Fibroblast of lung (primary cell): ENCODE measurements at places on chromosomes 13 and 19.

DNA sequence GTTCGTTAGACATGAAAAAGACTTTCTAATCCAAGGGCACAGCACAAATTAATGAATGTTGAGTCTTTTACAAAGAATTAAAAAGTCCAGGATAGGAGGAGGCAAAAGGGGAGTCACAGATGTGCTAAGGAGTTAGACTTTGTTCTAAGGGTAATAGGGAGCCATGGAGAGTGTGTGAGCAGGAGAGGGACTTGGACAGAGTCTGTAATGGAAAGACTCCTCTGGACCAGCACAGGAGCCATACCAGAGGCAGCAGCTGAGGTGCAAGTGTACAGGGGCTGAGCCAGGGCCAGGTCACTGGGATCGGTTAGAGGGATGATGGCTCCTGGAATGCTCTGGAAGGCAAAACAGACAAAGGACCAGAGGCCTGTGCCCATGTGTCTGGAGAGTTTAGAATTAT, 10.5 kb downstream of the GTPBP3 start:
- DNase-seq: no peak

GRCh38 chr13:46129955-46130618, 25.3 kb upstream of the CPB2 start:
- DNase-seq: no peak

GRCh38 chr13:75685239-75685697, 49.1 kb downstream of the LMO7 start:
- DNase-seq: peak; percentile 81

- no peak for DNase-seq
Observed at GRCh38 chr13:107582171-107582570, 633.2 kb downstream of the LIG4 start.

GRCh38 chr13:20193162-20193906, 596 bp upstream of the GJB2 start:
- no peak for DNase-seq

- DNase-seq: no peak
Observed at GRCh38 chr13:37576601-37577000, 22.0 kb downstream of the POSTN start.

GRCh38 chr13:66069570-66069969, 1160.6 kb downstream of the PCDH9 start:
- peak; percentile 69 for DNase-seq

DNA sequence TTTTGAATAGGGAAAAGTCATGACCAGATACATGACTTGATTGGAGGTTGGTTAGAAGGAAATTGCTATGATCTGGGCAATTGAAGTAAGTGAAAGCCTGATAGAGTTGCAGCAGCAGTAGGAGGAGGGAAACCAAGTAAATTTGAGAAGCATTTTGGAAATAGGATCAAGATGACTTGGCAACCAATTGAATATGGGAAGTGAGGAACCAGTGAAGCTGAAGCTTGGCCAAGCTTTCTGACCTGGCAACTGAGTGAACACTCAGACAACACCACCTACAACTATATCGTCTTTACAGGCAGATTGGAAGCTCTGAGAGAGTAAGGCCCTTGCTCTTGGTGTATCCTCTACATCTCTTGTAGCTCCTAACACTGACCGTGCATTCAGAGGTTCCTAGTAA, 16.2 kb upstream of the KATNAL1 start:
- no peak for DNase-seq

- DNase-seq: peak; percentile 41
Observed at GRCh38 chr19:10431943-10432735, 11.8 kb downstream of the PDE4A start.

DNA sequence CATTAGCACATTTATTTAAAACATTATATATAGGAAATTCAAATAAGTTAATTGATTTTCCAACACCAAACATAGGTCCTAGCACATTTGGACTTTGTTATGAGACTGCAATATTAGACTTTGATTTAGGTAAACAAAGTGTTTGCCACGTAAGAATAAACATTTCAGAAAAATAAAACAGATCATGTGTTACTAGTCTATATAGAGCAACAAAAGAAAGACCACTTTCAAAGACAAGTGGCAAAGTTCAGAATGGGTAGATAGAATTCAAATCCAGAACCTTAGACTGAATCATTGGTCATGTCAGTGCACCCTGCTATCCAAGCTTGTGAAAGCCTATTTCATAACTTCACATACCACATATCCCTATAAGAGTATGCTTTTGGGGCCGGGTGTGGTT, 66.7 kb upstream of the PRR20A start:
- no peak for DNase-seq

GRCh38 chr13:36612230-36612629, 61.6 kb upstream of the SERTM1 start:
- no peak for DNase-seq

DNA sequence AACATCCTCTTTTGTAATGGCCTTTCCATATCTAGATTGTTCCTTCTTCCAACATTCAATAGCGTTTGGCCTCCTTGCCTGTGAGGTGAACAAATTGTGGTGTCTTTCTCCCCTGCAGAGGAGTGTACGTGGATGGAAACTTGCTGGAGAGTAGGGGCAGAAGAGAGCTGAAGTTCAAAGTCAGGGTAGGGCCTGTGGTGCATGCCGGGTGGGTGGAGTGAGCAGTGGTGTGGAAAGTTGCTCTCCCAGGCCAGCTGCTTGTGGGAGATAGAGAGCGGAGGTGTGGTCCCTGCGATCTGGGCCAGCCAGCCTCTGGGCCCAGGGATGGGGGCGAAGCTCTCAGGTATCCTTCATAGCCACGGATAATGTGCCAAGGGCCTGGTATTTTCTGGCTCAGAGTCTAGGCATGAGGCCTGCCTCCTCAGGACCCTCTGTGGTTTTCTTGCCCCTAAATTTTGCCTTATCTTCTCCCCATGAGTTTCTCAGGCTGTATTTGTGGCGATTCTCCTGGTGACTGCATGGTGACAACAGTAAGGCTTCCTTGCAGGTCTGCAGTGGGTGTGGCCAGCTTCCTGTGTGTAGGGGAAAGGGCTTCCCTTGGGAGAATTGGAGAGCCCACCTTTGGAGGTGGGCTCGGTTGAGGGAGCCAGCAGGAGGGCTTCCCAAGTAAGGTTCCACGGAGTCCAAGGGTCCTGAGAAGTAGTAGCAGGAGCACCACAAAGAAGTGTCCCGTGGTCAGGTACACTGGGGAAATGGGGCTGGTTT, 6.7 kb downstream of the RGCC start:
- no peak for DNase-seq

- peak; percentile 46 for DNase-seq
Observed at GRCh38 chr13:111216166-111216960, 101.3 kb downstream of the ARHGEF7 start.

GRCh38 chr19:12783849-12784393, 7.4 kb upstream of the JUNB start:
- no peak for DNase-seq

- no peak for DNase-seq
Observed at GRCh38 chr19:49128545-49129237, 9.3 kb downstream of the PPFIA3 start.

GRCh38 chr19:3945838-3946237, 13.0 kb downstream of the NMRK2 start:
- DNase-seq: no peak

- no peak for DNase-seq
Observed at GRCh38 chr19:13066933-13067807, 35.5 kb downstream of the LYL1 start.

GRCh38 chr13:110580800-110581199, 19.3 kb upstream of the RAB20 start:
- no peak for DNase-seq

GRCh38 chr19:18093439-18094161, 4.0 kb upstream of the MAST3 start:
- peak; percentile 28 for DNase-seq

GRCh38 chr13:53104136-53104535, 75.5 kb downstream of the OLFM4 start:
- no peak for DNase-seq

DNA sequence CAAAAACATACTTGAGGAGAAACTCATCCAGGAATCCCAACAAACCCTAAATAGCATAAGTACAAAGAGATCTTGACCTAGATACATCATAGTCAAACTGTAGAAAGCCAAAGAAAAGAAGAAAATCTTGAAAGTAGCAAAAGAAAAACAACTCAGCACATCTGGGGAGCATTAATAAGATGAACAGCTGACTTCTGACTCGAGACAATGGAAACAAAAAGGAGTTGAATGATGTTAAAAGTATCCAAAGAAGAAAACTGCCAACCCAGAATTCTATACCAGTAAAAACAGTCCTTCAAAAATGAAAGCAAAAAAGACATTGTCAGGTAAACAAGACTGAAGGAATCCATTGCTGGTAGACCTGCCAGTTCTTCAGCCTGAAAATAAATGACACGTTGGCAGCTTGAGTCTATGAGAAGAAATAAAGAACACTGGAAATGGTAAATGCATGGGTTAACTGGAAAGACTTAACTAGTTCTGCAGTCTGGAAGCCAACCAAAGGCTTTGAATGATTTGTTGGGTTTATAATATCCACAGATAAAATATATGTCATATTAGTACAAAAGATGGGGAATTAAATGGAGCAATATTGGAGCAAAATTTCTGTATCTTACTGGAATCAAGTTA, 46.8 kb downstream of the TSSK6 start:
- DNase-seq: peak; percentile 49

DNA sequence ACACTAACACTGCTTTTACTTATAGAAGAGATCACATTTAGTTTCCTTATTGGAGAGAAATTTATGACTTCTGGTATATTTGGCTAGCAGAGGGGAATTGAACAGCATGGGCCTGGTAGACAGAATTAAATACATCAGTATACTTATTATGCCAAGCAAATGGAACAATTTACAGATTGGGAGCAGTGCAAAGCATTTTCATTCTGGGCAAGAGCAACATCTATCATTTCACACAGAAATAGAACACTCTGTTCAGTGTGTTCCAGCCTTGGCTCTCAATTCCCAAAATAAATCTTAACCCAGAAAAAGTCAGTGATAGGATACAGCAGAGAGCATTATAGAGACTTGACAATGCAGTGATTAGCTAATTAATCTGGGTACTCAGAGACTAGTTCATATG, 604.0 kb upstream of the SLITRK6 start:
- DNase-seq: no peak

DNA sequence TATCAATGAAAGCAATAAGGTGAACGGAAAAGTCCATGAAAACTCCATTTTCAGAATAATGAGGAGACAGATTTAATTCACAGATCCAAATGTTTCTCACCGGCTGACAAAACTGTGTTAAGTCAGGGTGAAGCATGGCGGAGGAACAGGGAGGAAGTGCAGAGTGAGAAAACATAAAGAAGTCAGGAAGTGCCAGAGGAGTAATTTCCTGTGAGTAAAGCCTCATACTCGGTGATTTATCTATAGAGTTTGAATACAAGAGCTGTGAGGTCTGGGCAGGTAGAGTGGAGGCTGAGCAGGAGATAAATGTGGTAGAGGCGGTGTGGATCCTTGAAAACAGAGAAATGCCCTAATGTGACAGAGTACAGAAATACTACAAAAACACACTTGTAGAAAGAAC, 11.4 kb downstream of the CARD8 start:
- DNase-seq: no peak

DNA sequence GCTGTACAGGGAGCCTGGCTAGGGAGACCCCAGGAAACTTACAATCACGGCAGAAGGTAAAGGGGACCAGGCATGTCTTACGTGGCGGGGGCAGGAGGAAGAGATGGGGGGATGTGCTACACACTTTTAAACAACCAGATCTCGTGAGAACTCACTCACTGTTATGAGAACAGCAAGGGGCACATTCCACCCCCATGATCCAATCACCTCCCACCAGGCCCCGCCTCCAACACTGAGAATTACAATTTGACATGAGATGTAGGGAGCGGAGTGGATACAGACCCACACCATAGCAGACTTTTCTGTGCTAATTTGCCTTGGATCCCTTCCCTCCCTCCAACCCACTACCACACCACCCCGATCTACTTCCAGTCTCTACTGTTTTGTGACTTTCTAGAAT, 106.7 kb upstream of the PEG3 start:
- DNase-seq: no peak

DNA sequence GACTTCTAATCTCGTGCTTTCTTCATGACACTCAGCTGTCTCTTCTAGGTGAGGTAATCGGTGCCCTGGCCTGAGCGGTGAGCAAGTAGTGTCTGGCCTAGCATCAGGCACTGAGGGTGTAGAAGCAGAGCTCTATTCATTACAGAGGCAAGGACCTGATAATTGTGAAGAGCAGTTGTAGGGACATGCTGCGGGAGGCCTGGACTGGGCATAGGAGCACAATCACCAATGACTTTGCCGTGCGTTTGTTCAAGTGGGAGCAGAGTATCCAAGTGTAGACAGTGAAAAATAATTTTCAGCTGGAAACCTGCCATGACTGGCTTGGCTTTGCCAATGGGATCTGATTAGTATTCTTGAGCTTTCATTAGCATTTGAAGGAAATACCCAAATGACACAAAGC, 32.1 kb upstream of the DCLK1 start:
- DNase-seq: peak; percentile 34

DNA sequence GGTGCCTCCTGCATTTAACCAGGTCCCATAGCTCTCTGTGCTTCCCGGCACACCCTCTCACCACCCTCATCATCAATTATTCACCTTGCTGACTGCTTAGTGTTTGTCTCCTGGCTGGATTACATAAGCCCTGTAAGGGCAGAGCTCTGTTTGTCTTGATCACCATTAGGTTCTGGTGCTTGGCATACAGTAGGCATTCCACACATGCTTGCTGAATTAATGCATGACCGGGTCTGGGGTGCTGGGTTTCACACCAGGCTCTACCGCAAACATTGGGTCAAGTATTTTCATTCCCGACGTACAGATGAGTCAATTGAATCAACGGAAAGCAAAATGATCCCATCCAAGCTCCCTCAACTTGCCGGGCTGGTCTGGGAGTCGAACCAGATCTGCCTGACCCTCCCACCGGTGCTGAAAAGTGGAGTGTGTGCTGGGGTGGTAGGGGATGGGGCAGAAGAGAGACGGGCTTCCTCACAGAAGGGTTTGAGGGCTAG, 28.5 kb downstream of the VAV1 start:
- peak; percentile 89 for DNase-seq

DNA sequence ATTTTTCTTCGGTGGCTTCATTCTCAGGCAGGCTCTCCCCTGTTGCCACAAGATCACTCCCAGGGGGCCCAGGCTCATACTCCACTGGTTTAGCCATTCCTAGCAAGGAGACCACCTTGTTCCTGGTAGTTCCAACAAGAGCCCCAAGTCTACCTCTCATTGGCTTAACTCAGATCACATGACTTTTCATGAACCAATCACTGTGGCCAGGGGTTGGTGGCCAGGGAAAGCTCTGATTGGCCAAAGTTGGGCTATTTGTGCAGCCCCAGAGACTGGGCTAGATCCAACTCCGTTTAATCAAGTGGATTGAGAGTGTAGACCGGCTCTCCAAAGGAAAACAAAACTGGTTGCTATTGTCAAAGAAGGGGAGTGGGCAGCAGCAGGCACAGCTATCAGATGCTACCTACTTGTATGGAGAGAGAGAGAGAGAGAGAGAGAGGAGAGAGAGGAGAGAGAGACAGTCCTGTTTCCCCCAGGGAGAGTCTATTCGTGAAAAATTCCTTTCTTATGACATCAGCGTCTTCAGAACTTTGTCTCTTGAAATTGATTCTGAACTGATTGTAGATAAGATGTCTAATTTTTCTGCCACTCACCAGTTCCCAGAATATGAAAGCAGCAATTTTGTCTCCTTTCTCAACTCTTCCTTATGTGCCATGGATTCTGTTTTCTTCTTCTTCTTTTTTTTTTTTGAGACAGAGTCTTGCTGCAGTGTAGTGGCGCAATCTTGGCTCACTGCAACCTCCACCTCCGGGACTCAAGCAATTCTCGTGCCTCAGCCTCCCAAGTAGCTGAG, 5.9 kb downstream of the CEACAM19 start:
- DNase-seq: peak; percentile 77
